ENCODE measurements at places on chromosomes 16 and 17.

DNA sequence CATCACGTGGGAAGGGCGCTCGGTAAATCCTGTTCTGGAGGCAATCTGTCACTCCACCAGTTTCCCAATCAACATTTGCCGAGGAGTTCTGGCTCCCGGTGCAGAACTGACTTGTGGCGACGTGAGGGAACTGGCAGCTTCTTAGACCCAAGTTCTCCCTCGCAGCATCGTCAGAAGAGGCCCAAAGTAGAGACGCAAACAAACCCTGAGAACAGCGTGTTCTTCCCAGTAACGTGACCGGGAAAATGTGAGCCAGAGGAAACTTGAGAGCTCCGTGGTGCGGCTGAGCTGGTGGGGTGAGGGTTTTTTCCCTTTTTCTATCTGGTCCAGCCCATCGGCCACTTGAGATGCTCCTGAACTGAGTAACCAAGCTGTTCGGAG, 158.9 kb upstream of the CACNG5 start:
- DNase-seq: no peak

- no peak for DNase-seq
Observed at GRCh38 chr17:48062273-48062672, 14.1 kb downstream of the NFE2L1 start.

GRCh38 chr17:75636381-75637142, 3.3 kb downstream of the SMIM5 start:
- no peak for DNase-seq

DNA sequence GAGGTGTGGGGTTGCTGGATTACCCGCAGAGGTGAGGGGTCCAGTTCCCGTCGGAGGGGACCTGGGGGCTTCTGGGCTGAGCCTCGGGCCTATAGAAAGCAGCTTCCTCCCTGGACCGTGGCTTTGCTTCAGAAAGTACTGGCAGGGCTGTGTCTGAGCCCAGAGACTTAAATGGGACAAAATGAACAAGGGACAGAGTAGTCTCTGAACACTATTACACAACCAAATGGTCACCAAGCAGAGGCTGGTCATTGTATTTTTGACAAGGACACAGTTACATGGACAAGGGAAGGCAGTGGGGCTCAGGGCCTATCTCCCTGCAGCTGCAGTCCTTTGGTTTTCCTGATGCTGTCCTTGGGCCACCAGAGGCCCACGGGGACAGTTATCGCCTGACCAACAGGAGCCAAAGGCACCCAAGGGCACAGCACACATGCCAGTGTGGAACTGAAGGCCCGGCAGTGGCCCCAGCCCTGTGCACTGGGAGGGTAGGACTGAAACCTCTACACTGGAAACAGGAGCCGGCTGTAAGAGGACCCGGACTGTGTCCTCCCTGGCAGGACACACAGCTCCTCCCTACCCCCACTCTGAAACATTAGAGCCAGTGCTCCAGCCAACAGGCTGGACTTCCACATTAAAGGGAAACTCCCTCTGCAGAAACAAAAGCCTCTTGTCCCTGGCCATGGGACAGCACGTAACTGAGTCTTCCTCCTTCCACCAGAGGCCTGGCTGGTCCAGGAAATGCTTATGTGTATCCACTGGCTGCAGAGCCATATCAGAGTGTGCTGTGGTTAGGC, 26.0 kb upstream of the ERN1 start:
- no peak for DNase-seq

GRCh38 chr17:65538675-65539529, 22.5 kb downstream of the AXIN2 start:
- no peak for DNase-seq

GRCh38 chr17:72122010-72122764, 1.4 kb downstream of the SOX9 start:
- DNase-seq: no peak

DNA sequence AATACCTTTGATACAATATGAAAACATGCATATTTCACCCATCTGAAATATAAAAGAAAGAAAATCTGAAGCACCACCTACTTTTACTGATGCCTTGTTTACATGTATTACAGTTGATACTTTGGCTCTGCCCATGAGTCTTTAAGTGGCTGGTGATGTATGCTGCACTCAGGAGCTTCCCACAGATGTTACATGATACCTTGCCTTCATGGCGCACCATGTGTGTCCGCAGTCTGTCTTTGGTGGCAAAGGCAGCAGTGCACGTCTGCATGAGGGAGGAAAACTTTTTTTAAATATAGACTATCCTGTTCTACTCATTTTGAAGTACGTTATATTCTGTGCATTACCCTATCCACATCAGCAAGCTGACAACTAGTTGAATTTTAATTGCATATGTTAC, 7.5 kb downstream of the VEZF1 start:
- no peak for DNase-seq

GRCh38 chr17:34169496-34169895, 85.6 kb upstream of the CCL2 start:
- no peak for DNase-seq

- DNase-seq: no peak
Observed at GRCh38 chr17:17170346-17170985, 35.7 kb downstream of the PLD6 start.

- DNase-seq: no peak
Observed at GRCh38 chr17:44758414-44759085, at the start of gene ADAM11. TSS of gene ADAM11 (plus strand) at chr17:44758988. CDS start at chr17:44759200, 212 bp downstream.

DNA sequence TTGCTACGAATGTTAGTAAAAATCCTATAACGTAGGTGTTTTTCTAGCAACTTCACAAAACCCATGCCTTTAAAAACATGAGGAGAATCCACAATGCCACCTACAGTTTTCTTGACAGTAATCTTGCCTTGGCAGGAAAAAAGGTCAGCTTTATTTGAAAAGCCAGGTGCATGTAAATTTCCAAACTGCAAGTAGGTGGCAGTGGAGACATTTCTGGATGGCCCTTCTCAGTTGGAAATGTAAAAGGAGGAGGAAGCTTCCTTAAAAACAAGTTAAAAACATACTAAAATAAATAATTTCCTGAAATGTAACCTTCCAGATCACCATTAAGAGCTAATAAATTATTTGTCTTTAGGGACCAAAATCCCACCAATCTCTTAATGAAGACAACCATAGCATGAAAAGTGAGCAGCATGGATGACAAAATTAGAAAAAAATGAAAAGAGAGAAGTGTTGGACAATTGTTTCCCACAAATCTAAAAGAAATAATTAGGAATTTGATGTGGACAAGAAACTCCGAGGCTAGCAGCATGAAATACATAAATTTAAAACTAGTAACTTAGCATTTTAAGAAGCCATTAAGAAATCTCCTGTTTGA, 152.2 kb downstream of the SNX11 start:
- no peak for DNase-seq

- no peak for DNase-seq
Observed at GRCh38 chr17:72774236-72774635, 318.3 kb downstream of the SLC39A11 start.

DNA sequence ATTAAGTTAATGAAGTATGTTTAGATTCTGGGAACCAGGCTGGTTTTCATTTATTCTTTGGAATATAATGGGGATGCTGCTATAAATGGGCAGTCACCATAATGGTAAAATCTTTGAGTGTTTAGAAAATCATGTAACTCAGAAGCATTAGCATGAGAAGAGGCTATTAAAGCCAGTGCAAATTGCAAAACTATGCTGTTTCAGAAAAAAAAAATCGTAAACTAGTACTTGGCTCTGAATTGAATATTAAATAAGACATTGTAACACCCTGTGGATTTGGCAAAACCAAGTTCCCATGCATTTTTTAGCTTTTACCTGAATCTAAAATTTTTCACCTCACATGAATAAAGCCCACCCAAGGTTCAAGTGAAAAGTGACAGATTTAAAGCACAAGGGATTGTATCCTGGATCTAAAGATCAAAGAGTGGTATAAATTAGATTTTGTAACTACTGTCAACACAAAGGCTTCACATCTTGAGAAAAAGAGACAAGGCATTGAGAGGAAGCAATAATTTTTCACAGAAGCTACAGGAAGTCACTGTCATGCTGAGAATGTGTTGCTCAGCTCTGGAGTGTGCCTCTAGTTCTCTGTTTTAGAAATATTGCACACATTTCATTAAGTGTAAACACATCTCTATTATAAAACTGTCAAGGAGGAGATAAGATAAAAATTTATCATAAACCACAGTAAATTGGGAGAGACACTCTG, 142.2 kb downstream of the ABCA8 start:
- DNase-seq: no peak

DNA sequence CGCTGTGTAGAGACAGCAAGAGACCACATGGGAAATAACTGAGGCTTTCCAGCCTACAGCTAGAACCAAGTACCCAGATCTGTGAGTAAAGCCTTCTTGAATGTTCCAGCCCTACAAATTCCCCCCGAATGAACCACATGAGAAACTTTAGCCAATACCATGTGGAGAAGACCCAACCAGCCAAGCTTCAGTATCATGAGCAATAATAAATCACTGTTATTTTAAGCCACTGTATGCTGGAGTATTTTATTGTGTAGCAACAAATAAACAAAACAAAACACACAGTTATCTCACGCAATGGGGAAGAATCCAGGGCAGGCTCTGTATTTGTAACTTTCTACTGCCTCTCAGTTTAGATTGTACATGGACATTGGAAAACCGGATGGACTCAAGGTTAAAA, 426.2 kb downstream of the CDH11 start:
- no peak for DNase-seq

DNA sequence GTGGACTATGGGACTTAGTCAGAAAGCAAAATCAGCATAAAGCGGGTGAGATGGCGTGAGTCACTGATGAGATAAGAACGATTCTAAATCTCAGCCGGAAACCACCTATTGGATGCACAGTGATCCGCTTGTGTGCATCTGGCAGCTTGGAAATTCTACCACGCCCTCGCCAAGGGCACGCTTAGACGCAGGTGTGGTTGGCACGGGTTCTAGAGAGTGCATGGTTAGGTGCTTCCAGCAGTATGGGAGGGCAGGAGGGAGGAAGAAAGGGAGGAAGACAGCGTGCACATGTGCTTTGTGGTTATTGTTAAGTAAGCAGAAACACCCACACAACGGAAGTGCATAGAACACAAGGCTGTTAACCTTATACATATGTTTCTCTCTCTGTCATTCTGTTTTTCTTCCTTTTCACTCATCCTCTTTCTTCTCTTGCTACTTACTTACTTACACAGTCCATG, 374.0 kb upstream of the ASIC2 start:
- no peak for DNase-seq

- no peak for DNase-seq
Observed at GRCh38 chr16:56005958-56006357, 130.8 kb upstream of the CES5A start.

DNA sequence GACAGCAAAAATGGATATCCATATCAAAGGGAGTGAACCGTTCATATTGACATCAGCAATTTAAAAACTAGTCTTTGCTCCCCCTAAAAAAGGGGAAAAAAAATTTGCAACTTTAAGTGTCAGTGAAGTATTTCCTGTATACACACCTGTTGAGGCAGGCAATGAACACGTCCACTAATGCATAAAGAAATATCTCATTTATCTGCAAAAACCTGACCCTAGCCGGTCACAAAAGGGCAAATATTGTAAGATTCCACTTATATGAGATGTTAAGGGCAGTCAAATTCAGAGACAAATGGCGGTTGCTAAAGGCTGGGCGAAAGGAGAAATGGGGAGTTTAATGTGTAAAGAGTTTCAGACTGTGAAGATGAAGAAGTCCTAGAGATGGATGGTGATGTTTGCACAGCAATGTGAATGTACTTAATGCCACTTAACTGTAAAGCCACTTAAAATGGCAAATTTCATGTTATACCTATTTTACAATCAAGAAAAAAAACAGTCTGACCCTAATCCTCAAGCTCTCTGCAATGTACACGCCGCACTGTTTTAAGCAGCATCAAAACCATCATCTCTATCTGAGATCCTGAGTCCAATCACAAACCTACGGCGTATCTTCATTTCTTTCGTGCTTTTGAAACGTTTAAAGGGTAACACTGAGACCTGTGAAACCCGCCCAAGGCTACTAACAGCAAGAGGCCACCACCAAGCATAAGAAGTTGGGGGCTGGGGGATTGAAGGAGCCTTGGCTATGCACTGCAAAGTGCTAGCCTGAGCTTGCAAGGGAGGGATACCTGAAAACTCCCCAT, 1.1 kb downstream of the PARN start:
- DNase-seq: no peak

- DNase-seq: no peak
Observed at GRCh38 chr17:34852614-34853013, 108.6 kb downstream of the CCT6B start.

GRCh38 chr17:78847052-78847451, 6.4 kb upstream of the USP36 start:
- no peak for DNase-seq

DNA sequence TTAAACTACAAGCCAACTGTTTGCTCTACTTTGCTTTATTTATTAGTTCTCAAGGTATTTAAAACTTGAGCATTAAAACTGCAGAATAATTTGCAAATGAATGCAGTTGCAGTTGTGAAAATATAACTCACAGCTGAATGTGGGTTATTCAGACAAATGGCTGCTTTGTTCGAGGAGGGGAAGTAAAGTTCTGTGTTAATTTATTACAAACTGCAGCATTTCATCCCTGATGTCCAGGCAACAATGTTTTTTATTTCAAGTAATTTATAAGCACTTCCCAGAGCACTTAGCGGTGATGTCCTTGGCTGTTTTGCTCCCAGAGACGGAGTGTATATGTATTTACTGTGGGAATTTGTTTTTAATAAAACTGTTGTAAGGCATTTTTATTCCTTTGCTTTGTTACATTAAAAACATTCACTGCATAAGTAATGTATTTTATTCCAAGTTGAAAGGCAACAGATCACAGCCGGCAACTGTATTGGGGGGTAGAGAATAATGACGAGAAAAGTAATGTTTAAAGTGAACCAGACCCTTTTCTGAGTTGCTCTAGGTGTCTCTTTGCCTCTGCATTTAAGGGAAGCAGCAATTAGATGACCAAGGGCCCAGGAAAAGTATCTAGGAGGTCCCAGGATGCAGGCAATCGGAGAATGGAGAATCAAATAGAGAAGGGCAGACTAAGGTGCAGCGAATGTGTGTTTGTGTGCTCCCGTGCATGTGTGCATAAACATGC, 291.2 kb upstream of the SALL1 start:
- no peak for DNase-seq

GRCh38 chr16:87713451-87714229, 52.1 kb downstream of the KLHDC4 start:
- DNase-seq: peak; percentile 43

GRCh38 chr17:3974138-3974687, 10.0 kb upstream of the ATP2A3 start:
- DNase-seq: no peak

GRCh38 chr16:1280783-1281182, 24.9 kb downstream of the TPSD1 start:
- no peak for DNase-seq

DNA sequence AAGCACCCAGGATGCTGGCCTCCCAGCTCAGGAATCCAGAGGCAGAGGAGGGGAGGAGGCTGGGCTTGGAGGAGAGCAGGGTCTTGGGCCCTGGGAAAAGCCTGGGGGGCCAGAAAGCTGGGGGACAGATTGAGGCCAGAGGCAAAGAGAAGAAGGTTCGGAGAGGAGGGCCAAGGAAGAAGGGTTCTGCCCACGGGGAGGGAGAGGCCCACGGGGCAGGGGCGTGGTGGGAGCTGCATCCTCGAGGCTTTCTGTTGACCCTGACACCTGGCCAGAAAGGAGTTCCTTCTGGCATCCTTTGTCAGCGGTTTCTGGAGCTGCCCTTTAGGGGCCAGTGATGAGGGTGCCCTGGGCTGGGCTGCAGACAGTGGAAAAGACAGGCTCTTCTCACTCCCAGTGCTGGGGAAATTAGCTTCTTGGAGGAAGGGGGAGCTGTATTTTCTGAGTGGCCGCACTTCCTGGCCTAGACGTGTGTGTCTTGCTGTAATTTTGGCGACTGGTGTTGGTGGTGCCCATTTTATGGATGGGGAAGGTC, 308.7 kb downstream of the SEC14L1 start:
- DNase-seq: no peak
